ENCODE measurements at places on chromosomes 7 and 10.

DNA sequence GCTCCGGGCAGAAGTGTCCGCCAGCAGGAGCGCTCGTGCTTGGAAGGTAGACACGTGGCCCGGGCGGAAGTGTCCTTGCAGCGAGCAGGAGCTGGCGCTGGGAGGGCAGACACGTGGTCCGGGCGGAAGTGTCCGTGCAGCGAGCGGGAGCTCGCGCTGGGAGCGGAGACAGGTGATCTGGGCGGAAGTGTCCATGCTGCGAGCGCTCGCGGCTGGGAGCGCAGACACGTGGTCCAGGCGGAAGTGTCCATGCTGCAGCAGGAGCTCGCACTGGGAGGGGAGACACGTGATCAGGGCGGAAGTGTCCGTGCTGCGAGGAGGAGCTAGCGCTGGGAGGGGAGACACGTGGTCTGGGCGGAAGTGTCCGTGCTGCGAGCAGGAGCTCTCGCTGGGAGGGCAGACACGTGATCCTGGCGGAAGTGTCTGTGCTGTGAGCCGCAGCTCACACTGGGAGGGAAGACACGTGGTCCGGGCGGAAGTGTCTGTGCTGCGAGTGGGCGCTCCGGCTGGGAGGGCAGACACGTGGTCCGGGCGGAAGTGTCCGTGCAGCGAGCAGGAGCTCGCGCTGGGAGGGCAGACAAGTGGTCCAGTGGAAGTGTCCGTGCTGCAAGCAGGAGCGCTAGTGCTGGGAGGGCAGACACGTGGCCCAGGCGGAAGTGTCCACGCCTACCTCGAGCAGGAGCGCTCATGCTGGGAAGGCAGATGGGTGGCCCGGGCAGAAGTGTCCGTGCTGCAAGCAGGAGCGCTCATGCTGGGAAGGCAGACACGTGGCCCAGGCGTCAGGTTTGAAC lies 41.1 kb upstream of the PRKAR1B start:
- DNase-seq, result no peak

DNA sequence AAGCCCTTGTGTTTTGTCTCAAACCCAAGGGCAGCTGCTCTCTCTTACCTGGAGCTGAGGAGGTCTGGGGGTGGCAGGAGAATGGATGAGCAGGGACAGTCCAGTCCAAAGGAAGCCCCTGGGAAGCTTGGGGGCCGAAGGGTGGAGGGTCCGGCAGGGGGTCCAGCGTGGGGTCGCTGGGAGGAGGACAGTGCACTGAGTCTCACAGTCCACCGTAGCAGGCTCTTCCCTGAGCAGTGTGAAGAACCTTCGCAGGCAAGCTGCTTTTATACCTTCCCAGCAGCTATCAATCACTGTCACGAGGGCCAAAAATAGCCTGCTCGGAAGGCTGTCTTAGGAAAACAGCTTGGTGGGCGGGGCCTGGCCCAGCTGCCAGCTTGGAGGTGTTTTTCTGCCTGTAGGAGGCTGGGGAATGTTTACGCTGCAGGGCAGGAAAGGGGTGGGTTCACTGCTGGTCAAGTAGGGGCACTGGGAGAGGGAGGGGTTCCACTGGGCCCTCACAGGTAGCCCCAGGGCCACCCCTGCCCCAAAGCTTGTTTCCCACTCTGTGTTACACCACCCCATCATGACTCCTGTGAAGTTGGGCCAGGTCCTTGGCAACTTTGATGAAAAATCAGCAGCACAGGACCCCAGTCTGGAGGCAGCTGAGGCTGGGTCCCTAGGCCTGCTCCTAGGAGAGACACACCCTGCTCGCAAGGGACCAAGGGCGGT lies at the start of gene DEPP1:
Gene DEPP1 (minus strand): TSS at position 240 of the 711 bp plus-strand sequence. CDS start 779 bp downstream, outside the sequence.
- DNase-seq, result peak; percentile 96

- DNase-seq, result no peak
Observed at GRCh38 chr10:118163217-118163616, 116.5 kb upstream of the RAB11FIP2 start.

GRCh38 chr10:47116445-47116844 lies 183.6 kb upstream of the GDF10 start:
- no peak for DNase-seq
